ENCODE measurements at places on chromosomes 1 and 21.
A peak's percentile ranks its signal among the peaks of the same experiment; 100 is the strongest.

- no peak for DNase-seq
Measured at GRCh38 chr1:231208980-231209379, 32.0 kb upstream of the GNPAT start.

- DNase-seq, result no peak
Measured at GRCh38 chr1:21590934-21591333, 78.2 kb downstream of the RAP1GAP start.

- DNase-seq, result no peak
Measured at GRCh38 chr1:175866776-175867175, 123.4 kb upstream of the TNR start.

- peak; percentile 50 for DNase-seq
Measured at GRCh38 chr1:23751050-23751814, 8.0 kb downstream of the ELOA start.

DNA sequence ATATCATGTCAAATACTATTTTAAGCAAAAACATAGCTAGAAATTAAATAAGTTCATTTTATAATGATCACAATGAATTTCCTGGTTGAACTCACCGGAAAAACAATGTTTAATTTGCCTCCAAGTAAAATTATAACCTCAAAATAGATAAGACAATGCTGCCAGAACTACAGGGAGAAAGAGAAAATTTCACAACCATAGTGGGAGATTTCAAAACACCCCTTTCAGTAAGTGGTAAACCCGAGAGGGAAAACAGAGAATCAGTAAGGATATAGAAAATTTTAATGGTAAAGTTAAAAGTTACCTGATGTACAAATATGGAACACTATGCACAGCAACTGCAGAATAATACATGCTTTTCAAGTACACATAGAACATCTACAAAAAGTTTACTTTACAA, 43.2 kb upstream of the PLA2G4A start:
- no peak for DNase-seq

DNA sequence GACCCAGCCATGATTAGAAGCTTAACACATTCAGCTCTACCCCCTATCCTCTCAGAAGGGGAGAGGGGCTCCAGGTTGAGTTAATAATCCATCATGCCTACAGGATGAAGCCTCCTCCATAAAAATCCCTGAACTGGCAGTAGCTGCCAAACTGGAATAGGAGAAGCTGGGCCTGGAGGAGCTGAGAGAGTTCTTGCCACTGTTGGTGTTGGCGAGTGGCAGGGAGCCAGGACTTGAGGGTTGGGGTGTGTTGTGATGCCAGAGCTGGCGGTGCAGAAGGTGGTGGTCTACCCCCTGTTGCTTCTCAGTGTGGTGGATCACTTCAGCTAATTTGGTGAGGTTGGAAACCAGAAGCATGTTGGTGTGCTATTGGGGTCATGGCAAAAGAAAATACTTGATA, 36.5 kb downstream of the IVNS1ABP start:
- DNase-seq, result no peak

DNA sequence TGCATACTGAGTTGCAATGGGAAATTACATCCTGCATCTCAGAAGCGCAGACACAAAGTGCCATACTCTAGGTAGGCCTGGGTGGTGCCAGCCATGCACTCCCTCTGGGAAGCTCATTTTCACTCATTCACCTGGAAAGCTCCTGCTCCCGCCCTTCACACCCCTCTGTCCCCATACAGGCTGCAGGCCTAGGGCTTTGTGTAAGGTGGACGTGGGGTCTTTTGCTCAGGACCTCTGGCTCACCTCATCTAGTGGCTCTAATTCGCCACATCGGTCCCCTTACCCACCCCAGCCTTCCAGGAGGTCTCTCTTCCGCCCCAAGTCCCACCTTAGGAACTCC, 751 bp downstream of the MRPS15 start:
- DNase-seq, result no peak

GRCh38 chr1:28154078-28154594, 22.4 kb downstream of the PTAFR start:
- DNase-seq, result no peak

- no peak for DNase-seq
Measured at GRCh38 chr1:231750818-231751362, 124.3 kb downstream of the DISC1 start.

DNA sequence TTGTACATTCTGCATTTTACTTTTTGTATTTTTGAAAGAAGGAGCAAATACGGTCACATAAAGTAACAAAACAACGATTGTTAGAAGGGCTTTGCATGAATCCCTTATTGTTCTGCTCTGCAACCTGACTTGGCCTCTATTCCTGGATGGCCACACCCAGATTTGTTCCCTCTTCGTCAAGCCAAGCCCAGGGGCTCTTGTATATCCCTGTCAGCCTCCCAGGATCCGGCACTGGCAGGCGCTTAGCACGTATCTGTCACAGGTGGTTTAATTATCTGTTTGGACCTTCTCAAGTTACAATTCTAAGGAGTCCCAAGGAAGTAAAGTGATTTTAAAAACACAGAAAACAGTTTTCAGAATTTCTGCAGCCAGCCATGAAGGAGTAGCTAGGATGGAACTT, 28.0 kb downstream of the CRYAA start:
- DNase-seq, result no peak

Data from activated CD4-positive, alpha-beta memory T cell treated with anti-CD3 and anti-CD28 coated beads for 36 hours (primary cell).